ENCODE measurements at places on chromosomes 3 and 15.

- no peak for DNase-seq
These were observed 55.9 kb upstream of the LIMD1 start for GRCh38 chr3:45538641-45538986.

GRCh38 chr3:77191014-77191413, 151.1 kb downstream of the ROBO2 start:
- no peak for DNase-seq

DNA sequence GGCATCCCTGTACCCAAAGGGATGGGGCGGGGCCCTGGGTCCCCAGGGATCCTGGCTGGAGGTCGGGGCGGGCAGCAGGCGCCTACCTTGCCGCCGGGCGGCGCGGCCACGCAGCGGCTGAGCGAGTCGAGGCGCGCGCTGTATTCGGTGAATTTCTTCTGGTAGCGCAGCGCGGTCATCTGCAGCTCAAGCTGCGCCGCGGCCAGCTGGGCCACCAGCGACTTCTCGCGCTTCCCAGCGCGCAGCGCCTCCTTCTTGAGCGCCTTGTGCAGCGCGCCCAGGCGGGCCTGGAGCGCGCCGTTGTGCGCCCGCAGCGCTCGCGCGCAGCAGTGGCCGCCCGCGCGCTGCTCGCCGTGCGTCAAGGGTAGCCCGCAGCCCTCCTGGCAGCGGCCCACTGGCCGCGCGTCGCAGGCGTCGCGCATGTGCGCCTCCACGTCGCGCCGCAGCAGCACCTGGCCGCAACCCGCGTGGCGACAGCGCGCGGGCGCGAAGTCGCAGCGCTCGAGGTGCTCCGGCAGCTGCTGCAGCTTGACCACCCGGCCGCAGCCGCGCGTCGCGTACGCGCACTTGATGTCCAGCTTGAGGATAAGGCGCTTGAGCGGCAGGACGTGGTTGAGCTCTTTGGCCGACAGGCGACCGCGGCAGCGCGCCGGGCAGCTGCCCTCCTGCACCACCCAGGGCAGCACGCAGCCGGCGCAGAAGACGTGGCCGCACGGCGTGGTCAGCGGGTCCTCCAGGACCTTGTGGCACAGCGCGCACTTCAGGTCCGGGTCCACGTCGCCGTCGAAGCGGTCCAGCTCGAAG, 522 bp downstream of the PDZRN3 start:
- no peak for DNase-seq

GRCh38 chr15:39581793-39582285, 960 bp downstream of the THBS1 start:
- DNase-seq = no peak

GRCh38 chr3:110620118-110620517, 451.5 kb upstream of the NECTIN3 start:
- DNase-seq = no peak

DNA sequence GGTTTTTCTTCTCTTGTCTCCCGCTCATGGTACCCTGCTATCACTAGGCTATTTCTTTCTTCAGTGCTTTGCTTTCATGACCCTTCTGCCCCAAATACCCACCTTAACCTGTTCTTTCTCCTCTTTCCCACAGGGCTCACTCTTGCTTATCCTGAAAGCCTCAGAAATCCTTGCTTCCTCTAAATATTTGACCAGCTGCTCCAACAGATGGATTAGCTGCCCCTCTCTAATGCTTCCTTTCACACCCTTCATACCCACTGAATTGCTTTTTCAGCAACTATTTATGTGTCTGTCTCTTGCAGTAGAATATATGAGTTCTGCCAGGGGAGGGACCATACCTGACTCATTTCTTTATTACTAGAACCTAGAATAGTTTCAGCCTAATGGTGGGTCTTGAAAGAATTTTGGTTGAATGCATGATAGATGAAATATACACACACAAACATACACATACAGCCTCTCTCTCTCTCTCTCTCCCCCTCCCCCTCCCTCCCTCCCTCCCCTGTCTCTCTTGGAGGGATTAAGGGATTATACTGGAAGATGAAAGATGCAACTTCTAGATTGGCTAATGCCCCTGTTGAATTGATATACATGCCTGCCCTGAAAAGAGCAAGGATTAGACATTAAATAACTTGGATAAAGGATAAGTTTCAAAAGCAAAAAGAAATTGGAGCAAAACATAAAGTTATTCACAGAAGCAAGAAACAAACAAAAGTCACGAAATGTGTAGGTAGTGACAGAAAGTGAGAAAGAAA, 95.0 kb upstream of the GADL1 start:
- no peak for DNase-seq

GRCh38 chr15:66730168-66731021, 28.4 kb downstream of the SMAD6 start:
- DNase-seq = no peak

GRCh38 chr3:152255290-152255689, 13.4 kb upstream of the MBNL1 start:
- DNase-seq = no peak

DNA sequence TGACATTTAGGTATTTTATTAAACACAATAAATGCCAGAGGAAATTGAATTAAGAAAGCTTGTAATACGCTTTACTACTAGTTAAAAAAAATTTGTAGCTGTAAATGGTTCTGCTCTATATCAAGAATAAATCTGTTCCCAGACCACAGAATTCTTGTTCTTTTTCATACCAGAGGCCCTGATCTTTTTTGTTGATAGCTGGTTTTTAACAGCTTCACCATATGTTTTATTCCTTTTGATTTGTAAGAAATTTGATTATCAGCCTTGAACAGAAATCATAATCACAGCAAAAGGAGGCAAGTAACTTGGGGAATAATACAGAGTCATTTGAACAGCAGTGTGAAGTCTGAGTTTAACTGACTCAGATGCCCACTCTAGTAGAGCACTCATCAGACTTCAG, 202.7 kb downstream of the CNTN4 start:
- no peak for DNase-seq

GRCh38 chr3:87949189-87949878, 109.5 kb downstream of the CGGBP1 start:
- DNase-seq = no peak

DNA sequence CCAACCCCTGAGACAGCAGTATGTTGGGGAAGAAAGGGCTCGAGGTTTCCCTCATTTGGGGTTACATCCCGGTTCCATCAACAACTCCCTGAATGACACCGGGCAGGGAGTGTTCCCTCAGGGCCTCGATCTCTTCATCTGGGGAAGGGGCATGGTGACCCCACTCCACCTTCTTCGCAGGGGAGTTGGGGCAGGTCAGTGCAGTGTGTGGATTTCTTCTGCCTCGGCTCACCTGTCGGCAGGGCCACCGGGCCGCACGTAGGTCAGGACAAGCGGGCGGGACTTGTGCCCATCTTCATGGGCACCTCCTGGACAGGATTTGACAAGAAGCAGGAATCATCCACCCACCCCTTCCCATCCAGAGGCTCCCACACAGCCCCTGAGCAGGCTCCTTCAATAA, 17.4 kb downstream of the GRIP2 start:
- DNase-seq = no peak

DNA sequence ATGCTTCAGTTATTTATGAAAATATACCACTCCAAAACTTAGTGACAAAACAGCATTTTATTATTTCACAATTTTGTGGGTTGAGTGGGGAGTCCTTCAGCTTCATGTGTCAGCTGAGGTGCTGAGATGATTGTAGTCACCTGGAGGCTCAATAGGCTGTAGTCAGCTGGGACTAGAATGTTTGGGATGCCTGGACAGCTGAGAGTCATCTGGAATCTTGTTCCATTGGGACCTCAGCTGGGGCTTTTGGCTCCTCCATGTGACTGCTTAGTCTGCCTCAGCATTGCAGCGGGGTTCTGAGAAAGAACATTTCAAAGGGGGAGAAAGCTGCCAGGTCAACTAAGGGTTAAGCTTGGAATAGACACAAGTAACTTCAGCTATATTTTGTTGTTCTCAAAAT, 13.4 kb downstream of the STT3B start:
- DNase-seq = no peak

DNA sequence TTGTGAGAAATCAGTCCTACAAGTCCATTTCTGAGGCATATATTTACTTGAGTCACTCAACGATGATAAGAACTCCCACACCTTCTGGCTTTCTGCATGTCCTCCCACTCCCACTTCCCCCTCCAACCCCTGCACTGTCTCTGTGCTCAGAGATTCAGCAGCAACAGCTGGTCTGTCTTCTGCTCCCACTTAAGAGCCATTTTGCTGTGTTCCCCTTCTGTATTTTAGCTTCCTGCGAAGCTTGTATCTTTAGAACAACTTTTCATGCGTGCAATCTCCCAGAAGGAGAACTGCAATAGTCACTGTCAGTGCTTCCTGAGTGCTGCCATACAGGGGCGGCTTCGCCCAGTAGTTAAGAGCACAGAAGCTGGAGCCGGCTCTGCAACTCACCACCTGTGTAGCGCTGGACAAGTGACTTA, 90.0 kb upstream of the SPATA12 start:
- DNase-seq = no peak

All from stimulated activated CD4-positive, alpha-beta T cell treated with anti-CD3 and anti-CD28 coated beads, Interleukin-1b, Interleukin-23, amount 100 ng/mL, for 1 hour (primary cell).